ENCODE measurements at places on chromosomes 5 and 9. TPM values are rescaled to one million over a fixed set of nuclear protein-coding genes. Genes with fewer than 3 reads are reported as not detected.

The C9orf153 gene
- total RNA-seq = 0.39 TPM

The YIPF5 gene
- total RNA-seq = 41.4 TPM

The NR5A1 gene
- not detected for total RNA-seq

The OCLN gene
- total RNA-seq = 0.83 TPM

The IL13 gene
- total RNA-seq = 13.0 TPM

The FXN gene
- 14.1 TPM for total RNA-seq

The ARSI gene
- not detected for total RNA-seq

The POLR1E gene
- 58.0 TPM for total RNA-seq
